ENCODE measurements at places on chromosomes 2 and 18.

DNA sequence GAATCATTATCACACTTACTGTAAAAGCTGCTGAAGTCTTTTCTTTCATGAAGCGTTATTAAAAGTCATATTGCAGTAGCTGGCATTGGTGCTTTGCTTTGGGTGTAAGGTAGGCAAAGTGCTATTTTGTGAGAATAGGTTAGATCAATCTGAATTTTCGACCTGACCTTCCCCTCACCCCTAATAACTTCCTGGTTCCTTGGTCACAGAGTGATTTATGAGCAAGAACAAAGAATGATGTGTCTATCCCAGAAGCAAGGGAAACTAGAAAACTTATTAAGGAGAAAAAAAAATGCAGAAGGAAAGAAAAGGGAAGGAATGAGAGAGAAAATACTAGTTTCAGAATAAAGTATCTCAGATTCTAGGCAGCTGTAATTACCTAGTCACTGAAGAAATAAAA lies 163.1 kb upstream of the MEIS1 start:
- DNase-seq: no peak

DNA sequence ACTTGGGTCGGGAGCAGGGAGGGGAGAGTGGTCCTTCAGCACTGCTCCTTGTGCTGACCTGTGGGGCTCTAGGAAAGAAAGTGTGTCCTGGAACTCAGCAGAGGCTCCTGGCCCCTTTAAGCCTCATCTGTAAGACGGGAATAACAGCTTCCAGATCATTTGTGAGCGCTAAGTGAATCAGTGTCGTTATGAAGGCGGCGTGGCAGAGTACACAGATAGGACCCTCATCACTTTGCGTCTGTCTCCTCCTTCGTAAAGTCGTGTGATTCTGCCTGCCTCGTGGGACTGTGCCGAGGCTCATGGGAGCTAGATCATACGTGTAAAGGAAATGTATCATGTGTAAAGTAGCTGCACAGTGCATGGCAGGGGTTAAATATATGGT lies 18.6 kb downstream of the COLEC11 start:
- DNase-seq: no peak

DNA sequence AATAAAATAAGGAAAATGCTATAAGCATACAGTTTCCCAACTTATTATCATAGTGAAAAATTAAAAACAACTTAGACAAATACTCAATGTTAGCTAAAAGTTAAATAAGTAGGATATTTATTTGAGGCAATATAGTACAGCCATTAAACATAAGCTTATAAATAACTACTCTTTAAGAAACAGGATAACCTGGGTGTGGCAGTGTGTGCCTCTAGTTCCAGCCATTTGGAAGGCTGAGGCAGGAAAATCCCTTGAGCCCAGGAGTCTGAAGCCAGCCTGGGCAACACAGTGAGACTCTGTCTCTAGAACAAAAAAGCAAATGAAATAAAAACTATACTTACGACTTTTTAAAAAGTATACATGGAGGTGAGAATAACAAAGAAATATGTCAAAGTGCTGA lies 39.7 kb downstream of the VIL1 start:
- DNase-seq: no peak

GRCh38 chr2:38427936-38428335 lies 50.9 kb upstream of the ATL2 start:
- no peak for DNase-seq

DNA sequence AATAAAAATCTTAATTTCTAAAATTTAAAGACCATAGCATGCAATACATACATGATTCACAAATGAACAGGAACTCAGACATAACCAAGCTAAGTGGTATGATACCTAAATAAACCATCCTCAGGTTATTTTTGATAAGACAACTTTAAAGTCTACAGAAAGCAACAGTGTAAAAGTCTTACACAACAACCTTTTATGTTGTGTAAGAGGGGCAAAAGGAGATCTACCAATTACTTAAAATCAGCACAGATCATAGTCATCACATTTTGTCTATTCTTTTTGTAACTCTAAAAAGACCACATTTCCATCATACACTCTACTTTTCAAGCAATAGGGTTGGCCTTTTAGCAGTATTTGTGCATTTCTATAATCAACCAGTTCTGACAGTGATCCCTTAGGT lies 16.3 kb downstream of the SP3 start:
- DNase-seq: no peak

DNA sequence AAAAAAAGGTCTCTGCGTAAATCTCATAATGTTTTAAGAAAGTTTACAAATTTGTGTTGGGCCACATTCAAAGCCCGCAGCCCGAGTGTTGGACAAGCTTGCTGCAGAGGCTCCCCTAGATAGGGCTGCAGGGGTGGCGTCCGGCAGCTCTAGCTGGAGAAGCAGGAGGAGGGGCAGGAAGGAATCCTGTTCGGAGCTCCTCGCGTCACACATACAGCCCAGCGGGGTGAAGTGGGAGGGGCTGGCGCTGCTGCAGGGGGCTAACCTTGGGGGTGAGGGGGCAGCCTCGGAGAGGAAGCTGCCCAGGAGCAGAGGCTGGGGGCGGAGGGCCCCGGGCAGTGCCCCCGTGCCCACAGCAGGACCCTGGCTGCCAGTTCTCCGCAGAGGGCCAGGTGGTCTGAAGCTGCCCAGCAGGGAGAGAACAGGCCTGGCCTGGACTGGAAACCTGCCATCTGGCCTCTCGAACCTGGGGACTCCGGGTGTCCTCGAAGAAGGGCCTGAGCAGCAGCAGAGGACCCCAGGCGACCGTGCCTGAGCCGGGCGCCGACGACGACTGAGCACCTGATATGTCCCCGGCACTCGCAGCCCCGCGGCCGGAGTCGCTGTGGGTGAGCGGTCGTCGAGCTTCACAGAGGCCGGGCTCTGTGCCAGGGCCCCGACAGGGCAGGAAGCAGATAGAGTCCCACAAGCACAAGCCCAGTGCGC lies 2.6 kb upstream of the GPR35 start:
- DNase-seq: no peak

- no peak for DNase-seq
Observed at GRCh38 chr2:230209422-230210051, 10.2 kb downstream of the SP110 start.

GRCh38 chr2:100161945-100162620 lies 19.7 kb upstream of the AFF3 start:
- no peak for DNase-seq

DNA sequence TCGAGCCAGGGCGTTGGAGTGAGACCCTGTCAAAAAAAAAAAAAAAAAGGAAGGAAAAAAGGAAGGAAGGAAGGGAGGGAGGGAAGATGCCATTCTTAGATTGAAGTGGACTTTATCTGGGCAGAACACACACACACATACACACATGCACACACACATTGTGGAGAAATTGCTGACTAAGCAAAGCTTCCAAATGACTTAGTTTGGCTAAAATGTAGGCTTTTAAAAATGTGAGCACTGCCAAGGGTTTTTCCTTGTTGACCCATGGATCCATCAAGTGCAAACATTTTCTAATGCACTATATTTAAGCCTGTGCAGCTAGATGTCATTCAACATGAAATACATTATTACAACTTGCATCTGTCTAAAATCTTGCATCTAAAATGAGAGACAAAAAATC lies 564 bp upstream of the TTR start:
- no peak for DNase-seq

- no peak for DNase-seq
Observed at GRCh38 chr2:167607211-167607610, 640.2 kb downstream of the STK39 start.

Data from hindlimb muscle (tissue), 1 donor.